ENCODE measurements at places on chromosomes 3 and 15. TPM values are rescaled to one million over a fixed set of nuclear protein-coding genes. Genes with fewer than 3 reads are reported as not detected.

GRCh38 chr3:140035871-140036270, 100.9 kb downstream of the CLSTN2 start:
- H3K4me3 ChIP-seq: no peak overlapping the region
- H3K27ac ChIP-seq: no peak overlapping the region
- H3K4me1 ChIP-seq: no peaks in the 10 kb centered on the region
- no peak for DNase-seq

- no peaks in the 10 kb centered on the region for H3K27me3 ChIP-seq
- H3K4me1 ChIP-seq: no peaks in the 10 kb centered on the region
- H3K27ac ChIP-seq: no peak overlapping the region
- no peaks in the 10 kb centered on the region for H3K36me3 ChIP-seq
Measured at GRCh38 chr3:147630921-147631415, 221.8 kb downstream of the ZIC1 start.

DNA sequence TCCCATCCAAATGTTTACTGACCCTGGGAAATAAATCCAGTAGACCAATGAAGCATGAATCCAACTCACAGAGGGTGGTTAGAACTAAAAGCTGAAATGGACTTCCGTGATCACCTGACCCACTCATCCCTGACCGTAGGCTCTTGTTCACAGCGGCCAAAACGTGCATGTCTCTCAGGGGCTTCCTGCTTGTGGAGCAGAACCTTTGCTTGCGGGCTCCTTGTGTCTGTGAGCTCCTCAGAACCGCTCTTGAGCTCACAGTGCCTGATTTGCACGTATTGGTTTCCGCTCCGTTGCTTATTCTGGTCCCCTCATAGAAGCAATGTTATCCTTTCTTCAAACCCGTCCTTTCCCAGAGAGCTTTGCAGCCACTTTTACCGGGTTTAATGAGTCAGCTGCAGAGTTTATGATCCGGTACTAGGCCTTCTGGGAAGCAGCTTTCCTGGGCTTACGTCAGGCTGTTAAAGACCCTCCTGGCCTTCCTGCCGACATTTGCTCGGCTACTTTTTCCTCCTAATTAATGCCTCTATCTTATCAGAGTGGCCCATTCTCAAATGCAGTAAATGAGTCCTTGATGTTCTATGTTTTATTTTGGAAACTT, 35.4 kb downstream of the LIPC start:
- no peak overlapping the region for H3K4me3 ChIP-seq
- H3K36me3 ChIP-seq: no peaks in the 10 kb centered on the region

DNA sequence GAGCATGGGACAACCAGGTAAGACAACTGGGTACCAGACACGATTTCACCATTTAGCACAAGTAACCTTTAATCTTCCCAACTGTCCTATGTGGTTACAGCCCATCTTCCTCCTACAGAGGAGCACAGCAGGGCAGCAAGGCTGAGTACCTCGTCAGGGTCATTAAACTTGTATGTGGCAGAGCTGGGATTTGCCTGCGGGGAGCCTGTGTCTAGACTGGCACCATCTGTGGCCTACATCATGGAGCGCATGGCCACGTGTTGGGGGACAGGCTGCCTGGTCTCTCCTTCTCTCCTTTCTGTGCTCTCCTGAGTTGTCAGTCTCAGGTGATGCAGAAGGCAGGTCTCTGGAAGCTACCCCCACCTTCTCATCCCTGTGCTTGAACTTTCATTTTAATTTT, 32.2 kb downstream of the GOLGA6A start:
- no peak for DNase-seq
- H3K27ac ChIP-seq: no peak overlapping the region
- no peaks in the 10 kb centered on the region for H3K36me3 ChIP-seq
- H3K27me3 ChIP-seq: no peaks in the 10 kb centered on the region
- H3K4me3 ChIP-seq: no peak overlapping the region

- H3K36me3 ChIP-seq: no peaks in the 10 kb centered on the region
- DNase-seq: no peak
- no peaks in the 10 kb centered on the region for H3K4me1 ChIP-seq
- H3K27me3 ChIP-seq: no peaks in the 10 kb centered on the region
Measured at GRCh38 chr15:74215958-74216357, 13.4 kb upstream of the STRA6 start.

GRCh38 chr15:33293713-33294334, 16.9 kb upstream of the RYR3 start:
- no peaks in the 10 kb centered on the region for H3K36me3 ChIP-seq
- H3K4me1 ChIP-seq: peaks cover 9% of the 10 kb centered on the region
- no peak overlapping the region for H3K4me3 ChIP-seq
- H3K27me3 ChIP-seq: no peaks in the 10 kb centered on the region
- DNase-seq: no peak

- no peak for DNase-seq
- no peak overlapping the region for H3K27ac ChIP-seq
- no peaks in the 10 kb centered on the region for H3K36me3 ChIP-seq
- no peaks in the 10 kb centered on the region for H3K4me1 ChIP-seq
- H3K27me3 ChIP-seq: no peaks in the 10 kb centered on the region
Measured at GRCh38 chr3:106717178-106717780, 660.0 kb upstream of the CCDC54 start.

- peaks cover 22% of the 10 kb centered on the region for H3K4me1 ChIP-seq
- H3K27me3 ChIP-seq: no peaks in the 10 kb centered on the region
- no peaks in the 10 kb centered on the region for H3K36me3 ChIP-seq
- no peak for DNase-seq
- no peak overlapping the region for H3K27ac ChIP-seq
Measured at GRCh38 chr3:15808679-15809310, 11.0 kb upstream of the ANKRD28 start.

GRCh38 chr15:69652293-69652692, 199.7 kb downstream of the RPLP1 start:
- DNase-seq: no peak
- no peak overlapping the region for H3K27ac ChIP-seq
- no peaks in the 10 kb centered on the region for H3K27me3 ChIP-seq
- no peak overlapping the region for H3K4me3 ChIP-seq
- no peaks in the 10 kb centered on the region for H3K4me1 ChIP-seq

GRCh38 chr3:197701841-197702240, 34.9 kb downstream of the RUBCN start:
- no peak overlapping the region for H3K4me3 ChIP-seq
- DNase-seq: no peak
- no peaks in the 10 kb centered on the region for H3K4me1 ChIP-seq
- H3K36me3 ChIP-seq: peaks cover 18% of the 10 kb centered on the region
- no peak overlapping the region for H3K27ac ChIP-seq
- H3K27me3 ChIP-seq: no peaks in the 10 kb centered on the region

GRCh38 chr3:141280690-141281089, 49.1 kb downstream of the PXYLP1 start:
- H3K27ac ChIP-seq: no peak overlapping the region
- H3K36me3 ChIP-seq: no peaks in the 10 kb centered on the region
- H3K27me3 ChIP-seq: no peaks in the 10 kb centered on the region
- no peak overlapping the region for H3K4me3 ChIP-seq
- no peaks in the 10 kb centered on the region for H3K4me1 ChIP-seq

DNA sequence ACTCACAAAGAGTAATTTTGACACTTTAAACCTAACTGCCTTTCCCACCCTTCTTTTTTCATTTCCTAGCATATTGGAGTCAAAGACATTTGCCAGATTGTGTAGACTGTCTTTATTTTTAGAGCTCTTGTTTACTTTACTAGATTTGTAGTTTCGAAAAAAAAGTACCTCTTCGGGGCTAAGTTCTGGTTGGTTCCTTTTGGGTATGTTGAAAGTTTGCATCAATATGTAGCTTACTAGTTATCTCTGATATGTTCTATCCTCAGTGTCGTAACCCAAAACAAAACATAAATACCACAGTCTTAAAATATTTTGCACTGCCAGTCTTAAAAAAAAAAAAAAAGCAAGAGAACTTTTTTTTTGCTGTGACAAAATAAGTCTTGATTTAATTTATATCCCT, 52.2 kb downstream of the REC114 start:
- H3K4me1 ChIP-seq: no peaks in the 10 kb centered on the region
- H3K36me3 ChIP-seq: no peaks in the 10 kb centered on the region
- DNase-seq: no peak
- no peaks in the 10 kb centered on the region for H3K27me3 ChIP-seq

GRCh38 chr3:156820692-156821080, 5.5 kb upstream of the LEKR1 start:
- H3K4me3 ChIP-seq: no peak overlapping the region
- H3K36me3 ChIP-seq: no peaks in the 10 kb centered on the region

DNA sequence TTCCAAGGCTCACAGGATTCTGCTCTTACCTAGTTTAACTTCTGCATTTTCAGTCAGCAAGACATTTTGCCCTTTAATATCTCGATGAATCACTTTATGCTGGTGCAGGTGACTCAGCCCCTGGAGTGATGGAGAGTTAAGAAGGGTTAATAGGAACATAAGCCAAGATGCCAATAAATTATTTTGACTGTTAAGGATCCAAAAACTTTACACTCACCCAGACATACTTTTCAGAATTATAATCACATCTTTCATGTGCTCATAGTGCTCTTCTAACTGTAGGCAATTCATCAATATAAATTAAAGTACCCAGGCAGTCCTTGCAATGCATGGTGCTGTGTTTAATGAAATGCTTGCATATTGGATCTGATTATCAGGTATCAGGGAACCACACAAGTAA, 164.1 kb upstream of the SLC2A2 start:
- no peak for DNase-seq
- H3K36me3 ChIP-seq: no peaks in the 10 kb centered on the region
- H3K4me3 ChIP-seq: no peak overlapping the region
- H3K27me3 ChIP-seq: no peaks in the 10 kb centered on the region
- H3K27ac ChIP-seq: no peak overlapping the region

DNA sequence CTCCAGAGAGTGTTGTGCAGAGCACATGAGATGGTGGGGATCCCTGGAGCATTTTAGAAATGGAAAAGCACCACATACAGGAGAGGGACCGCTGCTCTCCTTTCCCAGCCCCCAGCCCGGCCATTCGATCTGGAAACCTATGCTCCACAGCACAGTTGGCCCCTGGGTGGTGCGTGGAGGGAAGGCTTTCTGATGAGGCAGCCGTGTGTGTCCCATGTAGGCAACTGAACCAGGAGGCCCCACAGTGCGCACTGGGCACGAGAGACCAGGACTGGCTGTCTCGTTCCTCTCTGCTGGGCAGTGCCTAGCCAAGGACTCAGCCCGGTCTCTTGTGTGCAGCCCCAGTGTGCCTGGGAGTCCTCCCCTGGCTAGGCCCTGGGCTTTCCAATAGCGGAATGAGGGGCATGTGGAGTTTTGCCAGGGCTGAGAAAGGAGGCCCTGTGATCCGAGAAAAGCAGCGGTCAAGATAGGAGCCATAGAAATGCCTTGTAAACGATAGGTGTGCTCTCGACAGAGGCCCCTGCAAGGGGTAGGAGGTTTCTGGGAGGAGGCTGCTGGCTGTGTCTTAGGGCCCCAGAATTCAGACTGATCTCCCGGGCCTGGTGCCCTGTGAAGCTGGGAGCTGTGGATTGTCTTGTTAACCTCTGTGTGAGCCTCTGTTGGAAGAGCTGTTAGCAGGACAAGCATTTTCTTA, 39.0 kb downstream of the CHDH start:
- peak overlapping the region; percentile 70 for H3K27ac ChIP-seq
- H3K27me3 ChIP-seq: no peaks in the 10 kb centered on the region
- peaks cover 21% of the 10 kb centered on the region for H3K4me1 ChIP-seq
- no peak overlapping the region for H3K4me3 ChIP-seq
- DNase-seq: no peak
- no peaks in the 10 kb centered on the region for H3K36me3 ChIP-seq

Gene RYK
- 43.2 TPM for total RNA-seq

Gene CCDC13
- total RNA-seq: 3.9 TPM

Gene PLA2G4F
- total RNA-seq: 2.0 TPM

Gene VEPH1
- total RNA-seq: 30.0 TPM

Gene ALAS1
- 13.5 TPM for total RNA-seq

Data from body of pancreas (tissue), 4 donors.